Dermis microvascular lymphatic vessel endothelial cell (primary cell): ENCODE measurements at places on chromosomes 16 and 17. TPM values are rescaled to one million over a fixed set of nuclear protein-coding genes. Genes with fewer than 3 reads are reported as not detected.

MYH8 gene
- total RNA-seq = not detected in 2 replicates

NPB gene
- 0.13 TPM in 1 of 2 replicates, not detected in the other for total RNA-seq

IRF8 gene
- total RNA-seq = 5.1 and 15.8 TPM in 2 replicates

GDPD3 gene
- total RNA-seq = 0.51 and 1.4 TPM in 2 replicates

TBC1D3E gene
- total RNA-seq = not detected in 2 replicates

BRIP1 gene
- 3.0 and 6.4 TPM in 2 replicates for total RNA-seq
